Activated CD8-positive, alpha-beta memory T cell treated with anti-CD3 and anti-CD28 coated beads for 1 hour (primary cell): ENCODE measurements at places on chromosomes 5 and 9.

GRCh38 chr5:174108745-174109144, 63.2 kb downstream of the NSG2 start:
- DNase-seq, result no peak

DNA sequence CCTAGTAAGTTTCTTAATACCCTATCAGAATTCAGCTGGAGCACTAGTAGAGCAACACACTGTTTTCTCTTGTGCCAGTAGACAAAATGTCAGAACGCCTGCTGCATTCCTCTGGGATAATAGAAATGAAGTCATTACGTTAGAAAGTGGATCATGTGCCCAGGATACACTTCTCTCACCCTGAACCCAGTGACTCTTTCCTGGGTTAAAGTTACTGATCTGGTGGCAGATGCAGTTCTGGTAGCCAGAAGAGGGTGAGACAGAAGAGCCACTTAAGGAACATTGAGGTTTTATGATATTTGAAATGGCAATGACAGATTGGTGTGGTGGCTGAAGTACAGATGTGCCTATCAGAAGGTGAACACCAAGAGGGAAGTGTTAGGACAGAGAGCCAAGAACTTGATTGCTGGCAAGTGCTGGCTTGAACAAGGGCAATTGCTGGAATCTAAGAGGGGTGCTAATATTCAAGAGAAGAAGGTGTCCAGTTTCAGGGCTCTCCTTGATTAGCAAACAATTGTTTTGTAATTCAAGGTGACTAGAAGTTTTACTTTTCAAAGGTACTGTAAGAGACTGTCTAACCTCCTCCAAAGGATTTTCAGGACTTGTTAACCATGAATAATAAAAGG, 93.7 kb upstream of the ERBIN start:
- DNase-seq, result no peak

GRCh38 chr9:120916991-120917880, 9.4 kb downstream of the TRAF1 start:
- no peak for DNase-seq

DNA sequence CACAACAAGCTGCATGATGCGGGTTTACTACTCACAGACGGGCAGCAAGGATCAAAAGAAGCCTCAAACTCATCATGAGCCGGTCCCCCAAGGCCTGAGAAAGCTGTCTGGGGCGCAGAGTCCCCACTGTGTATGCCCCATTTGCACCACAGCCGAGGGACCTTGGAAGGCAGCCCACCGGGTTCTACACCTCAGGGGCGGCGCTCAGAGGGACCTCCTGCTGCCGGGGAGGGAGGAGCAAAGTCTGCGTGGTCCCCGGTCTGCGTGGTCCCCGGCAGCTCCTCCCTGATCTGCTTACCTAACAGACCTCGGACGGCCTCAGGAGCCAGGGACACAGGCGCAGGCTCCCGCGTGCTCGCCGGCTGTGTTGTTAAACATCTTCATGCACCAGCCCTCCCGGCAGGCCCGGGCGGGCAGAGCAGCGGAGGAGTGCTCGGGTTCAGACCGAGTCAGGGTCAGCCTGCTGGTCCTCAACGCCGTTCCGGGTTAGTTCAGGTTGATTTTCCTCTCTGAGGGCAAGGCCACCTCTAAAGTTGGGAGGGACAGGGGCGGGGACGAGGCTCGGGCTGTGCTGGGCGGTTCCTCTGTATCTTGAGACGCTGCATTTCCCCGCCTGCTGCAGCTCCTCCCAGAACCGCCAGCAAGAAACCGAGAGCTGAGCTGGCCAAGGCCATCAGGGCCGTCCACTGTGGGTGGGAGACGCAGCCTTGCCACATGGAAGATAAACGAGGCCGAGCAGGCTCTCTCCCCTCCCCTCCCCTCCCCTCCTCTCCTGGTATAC, 74.6 kb downstream of the MRPL36 start:
- DNase-seq, result no peak

- no peak for DNase-seq
Measured at GRCh38 chr5:95861864-95862561, 39.5 kb upstream of the GLRX start.
